ENCODE measurements at places on chromosomes 1 and 21.
A peak's percentile ranks its signal among the peaks of the same experiment; 100 is the strongest.

- DNase-seq: no peak
These were observed 20.0 kb downstream of the SLC16A4 start for GRCh38 chr1:110370827-110371226.

DNA sequence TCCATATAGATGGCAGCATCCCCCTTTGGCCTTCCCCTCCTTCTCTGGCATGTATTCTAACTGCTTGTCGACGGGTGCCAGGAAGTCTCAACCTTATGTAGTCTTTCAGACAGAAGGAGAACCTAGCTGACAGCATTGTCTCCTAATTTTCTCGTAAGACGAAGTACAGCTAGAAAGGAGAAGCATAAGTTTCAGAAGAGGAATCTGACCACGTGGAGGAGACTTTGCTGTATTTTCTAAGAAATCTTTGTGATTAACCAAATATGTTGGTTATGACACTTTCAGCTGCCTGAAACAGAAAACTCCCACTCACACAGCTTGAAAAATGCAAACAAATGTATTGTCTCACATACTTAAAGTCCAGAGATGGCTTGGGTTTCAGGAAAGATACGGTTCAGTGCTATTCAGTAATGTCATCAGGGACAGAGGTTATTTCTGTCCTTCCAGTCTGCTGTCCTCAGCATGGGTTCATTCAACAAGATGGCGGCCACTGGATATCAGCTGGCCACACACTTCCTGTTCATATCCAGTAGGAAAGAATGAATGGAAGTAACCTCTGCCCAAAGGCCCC, 109.5 kb upstream of the ZNF648 start:
- peak; percentile 65 for DNase-seq

- DNase-seq: no peak
These were observed 165.7 kb upstream of the SGIP1 start for GRCh38 chr1:66368261-66368660.

- peak; percentile 18 for DNase-seq
These were observed 68.7 kb downstream of the RGL1 start for GRCh38 chr1:183873642-183874041.

DNA sequence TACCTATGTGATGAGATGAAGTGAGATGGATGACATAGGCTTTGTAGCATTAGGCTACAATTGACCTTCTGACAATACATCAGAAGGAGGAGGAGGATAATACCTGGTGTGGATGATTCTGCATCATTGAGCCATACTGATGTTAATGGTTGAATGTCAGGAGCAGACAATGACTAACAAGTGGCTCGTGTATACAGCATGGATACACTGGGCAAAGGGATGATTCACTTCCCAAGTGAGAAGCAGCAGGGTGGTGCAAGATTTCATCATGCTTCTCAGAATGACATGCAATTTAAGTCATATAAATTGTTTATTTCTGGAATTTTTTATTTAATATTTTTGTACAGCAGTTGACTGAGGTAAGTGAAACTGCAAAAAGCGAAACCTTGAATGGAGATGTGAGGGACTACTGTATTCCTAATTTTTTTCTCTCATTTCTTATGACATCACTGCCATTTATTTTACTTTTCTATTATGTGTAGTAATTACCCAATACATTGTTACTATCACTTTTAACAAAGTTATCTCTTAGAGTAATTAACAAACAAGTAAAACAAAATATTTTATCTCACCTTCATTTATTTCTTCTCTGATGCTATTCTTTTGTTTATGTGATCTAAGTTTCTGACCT, 34.4 kb upstream of the COP1 start:
- peak; percentile 84 for DNase-seq

GRCh38 chr1:5936621-5937372, 55.4 kb downstream of the NPHP4 start:
- DNase-seq: no peak

GRCh38 chr1:100752791-100753190, 33.2 kb downstream of the VCAM1 start:
- no peak for DNase-seq

DNA sequence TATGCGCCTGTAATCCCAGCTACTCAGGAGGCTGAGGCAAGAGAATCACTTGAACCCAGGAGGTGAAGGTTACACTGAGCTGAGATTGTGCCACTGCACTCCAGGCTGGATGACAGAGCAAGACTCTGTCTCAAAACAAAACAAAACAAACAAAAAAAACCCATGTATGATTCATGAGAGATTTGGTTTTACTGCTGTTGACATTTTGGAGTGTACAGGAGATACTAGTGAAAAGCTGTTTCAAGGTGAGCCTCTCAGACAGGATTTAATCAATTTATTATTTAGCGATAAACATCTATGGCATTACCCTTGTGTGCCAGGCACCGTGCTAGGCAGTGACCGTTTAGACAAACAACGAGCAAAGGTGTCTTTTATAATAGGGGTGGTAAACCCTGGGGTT, 16.5 kb downstream of the LHX4 start:
- DNase-seq: peak; percentile 47

DNA sequence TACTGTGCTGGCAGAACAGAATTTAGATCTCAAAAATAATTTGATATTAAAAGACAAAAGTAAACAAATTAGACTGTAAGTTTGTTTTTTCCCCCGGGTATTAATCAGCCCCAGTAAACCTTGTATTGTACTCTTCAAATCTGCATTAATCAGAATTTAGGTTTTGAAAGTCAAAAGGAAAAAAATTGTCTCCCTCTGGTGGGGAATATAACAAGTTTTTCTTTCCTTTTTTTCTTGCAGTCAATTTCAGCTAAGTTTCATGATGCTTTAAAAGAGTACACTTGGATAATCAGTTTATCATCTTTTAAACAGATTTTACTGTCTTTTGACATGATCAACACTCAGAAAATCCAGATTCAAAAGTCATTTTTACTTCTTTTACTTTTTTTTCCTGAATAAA, 134.5 kb upstream of the PKN2 start:
- DNase-seq: peak; percentile 54

DNA sequence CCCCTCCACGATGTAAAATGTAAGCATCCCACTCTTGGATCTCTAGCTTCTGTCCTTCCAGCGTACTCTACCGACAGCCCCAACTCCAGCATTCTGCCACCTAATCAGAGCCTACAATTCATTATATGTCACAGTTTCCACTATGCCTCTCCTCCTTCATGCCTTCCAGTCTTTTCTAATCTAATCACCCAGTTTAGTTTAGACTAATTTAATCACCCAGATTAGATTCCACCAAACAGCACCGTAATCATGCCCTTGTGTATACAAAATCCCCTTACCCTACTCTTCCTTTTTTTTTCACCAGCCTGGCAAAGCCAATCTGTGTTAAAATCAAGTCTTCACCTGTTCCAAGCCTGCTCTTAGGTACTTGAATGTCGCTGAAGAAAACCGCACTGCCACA, 49.8 kb upstream of the KANK4 start:
- DNase-seq: no peak

GRCh38 chr1:50978144-50978851, 8.3 kb downstream of the CDKN2C start:
- peak; percentile 96 for DNase-seq

Measured in DMS53 (cell line).